ENCODE measurements at places on chromosomes 7 and 10.

- DNase-seq, result no peak
Measured at GRCh38 chr10:99685597-99685967, 26.3 kb downstream of the ENTPD7 start.

DNA sequence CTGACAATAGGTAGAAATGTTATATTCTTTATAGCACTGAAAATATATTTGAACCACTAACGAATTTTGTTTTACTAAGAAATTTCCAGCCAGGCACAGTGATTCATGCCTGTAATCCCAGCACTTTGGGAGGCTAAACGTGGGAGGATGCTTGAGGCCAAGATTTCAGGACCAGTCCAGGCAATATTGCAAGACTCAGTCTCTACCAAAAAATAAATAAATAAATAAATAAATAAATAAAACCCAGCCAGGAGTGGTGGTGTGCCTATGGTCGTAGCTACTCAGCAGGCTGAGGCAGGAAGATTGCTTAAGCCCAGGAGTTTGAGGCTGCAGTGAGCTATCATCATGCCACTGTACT lies 39.8 kb downstream of the PIP4K2A start:
- DNase-seq, result no peak

DNA sequence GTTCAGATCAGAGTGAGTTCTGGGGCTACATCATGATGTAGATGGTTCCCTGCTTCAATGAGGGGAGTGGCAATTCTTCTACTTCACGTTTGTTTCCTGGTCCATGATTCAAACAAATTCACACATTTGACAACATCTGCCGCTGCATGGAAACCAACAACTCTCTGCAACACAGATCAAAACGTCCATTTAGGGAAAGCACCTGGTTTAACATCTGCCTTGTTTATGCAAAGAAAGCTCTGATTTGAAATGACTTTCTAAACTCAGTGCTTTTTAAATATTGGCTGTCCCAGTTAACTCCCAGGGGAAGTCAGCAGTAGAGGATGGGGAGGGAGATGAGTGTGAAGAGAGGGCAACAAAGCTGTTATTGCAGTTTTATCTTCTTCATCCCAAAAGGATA lies 93.8 kb downstream of the GAD2 start:
- no peak for DNase-seq

- DNase-seq, result no peak
Measured at GRCh38 chr7:23369695-23370404, 70.7 kb downstream of the MALSU1 start.

GRCh38 chr10:95755511-95756004 lies 405 bp upstream of the ENTPD1 start:
- no peak for DNase-seq

DNA sequence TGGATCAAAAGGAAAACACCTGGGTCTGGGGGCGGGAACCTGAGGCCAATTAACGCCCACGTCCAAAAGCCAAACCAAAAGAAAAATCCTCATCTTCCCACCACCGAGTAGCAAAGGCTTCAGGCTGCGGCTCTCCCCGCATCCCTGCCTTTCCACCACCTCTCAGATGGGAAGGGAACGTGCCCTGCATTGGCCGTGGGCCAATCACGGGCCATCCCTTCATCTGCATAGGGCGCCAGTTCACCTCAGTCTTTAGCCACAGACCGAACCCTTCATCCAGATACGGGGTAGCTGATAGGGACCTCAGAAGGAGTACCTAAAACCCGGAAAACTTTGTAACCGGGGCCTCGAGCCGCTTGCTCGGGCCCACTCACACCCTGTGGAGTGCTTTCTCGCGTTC lies 626 bp downstream of the PRPF18 start:
- DNase-seq, result no peak

DNA sequence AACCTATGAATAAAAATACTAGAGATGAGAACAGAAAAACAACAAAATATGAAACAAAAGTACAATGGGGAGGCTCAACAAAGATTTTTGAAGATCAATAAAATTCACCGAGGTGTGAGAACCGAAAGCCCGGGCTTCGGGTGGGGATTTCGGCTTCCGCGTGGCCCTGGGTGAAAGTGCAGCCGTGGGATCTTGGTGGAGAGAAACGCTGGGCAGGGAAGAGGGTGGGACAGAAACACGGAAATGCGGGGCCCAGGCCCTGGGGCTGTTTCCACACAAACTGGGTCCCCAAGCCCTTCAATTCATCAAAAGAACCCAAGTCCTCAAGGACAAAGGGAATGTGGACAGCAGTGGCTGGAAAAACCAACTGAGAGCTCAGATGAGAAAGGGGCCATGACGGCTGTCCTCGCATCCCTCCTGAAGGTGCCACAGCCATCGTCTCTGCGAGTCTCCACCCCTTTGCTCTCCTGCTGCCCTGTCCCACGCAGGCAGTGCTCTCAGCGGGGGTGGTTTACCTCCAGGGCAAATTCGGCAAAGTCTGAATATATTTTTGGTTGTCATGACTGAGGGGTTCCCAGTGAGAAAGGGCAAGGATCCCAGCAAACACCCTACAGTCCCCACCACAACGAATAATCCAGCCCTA lies 19.7 kb downstream of the FOXL3 start:
- DNase-seq, result no peak

DNA sequence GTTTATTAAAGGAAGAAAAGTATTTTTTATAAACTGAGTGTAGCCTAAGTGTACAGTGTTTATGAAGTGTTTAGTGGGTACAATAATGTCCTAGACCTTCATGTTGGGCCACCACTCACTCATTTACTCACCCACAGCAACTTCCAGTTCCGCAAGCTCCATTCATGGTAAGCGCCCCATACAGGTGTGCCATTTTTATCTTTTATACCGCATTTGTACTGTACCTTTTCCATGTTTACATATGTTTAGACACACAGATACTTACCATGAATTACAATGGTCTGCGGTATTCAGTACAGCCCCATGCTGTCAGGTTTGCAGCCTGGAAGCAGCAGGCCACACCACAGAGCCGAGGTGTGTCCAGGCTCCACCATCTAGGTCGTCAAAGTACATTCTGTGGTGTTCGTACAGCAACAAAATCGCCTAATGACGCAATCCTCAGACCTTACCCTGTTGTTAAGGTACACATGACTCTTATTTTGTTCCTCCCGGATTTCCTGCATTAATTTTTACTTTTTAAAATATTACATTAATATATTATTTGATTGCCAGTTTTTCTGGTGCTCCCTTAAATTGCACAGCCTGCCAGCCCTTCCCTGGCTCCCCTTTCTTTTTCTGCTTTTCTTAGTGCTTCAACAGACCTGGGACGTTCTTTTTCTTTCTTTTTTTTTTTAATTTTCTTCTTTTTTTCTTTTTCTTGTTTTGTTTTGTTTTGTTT lies 881 bp upstream of the SSBP1 start:
- no peak for DNase-seq

DNA sequence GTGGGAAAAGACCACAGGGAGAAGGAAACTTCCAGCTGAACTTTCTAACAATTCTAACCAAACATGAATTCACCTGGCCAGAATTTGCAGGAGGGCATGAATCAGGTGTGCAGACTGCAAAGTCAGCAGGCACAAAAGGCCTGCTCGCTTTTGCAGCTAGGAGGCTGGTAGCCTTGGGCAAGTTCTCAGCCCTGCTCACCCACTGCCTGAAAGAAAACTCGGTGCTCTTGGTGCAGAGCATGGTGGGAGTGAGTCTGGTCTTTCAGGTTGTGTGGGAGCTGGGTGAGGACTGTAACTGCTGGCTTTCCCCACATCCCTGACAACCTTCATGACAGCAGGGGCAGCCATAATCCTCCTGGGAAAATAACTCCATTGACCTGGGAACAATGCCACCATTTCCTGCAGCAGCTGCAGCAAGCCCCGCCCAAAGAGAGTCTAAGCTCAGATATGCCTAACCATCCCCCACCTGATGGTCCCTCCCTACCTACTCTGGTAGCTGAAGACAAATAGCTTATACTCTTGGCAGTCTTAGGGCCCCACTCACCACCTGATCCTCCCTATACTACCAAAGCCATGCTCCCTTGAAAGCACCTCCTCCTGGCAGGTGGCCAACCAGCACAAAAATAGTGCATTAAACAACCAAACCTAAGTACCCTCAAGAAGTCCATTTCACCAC lies 31.6 kb downstream of the ZNF117 start:
- DNase-seq, result no peak

- DNase-seq, result no peak
Measured at GRCh38 chr7:90618876-90619275, 22.8 kb downstream of the CDK14 start.

GRCh38 chr7:47474211-47474936 lies 107.5 kb downstream of the TNS3 start:
- DNase-seq, result no peak

DNA sequence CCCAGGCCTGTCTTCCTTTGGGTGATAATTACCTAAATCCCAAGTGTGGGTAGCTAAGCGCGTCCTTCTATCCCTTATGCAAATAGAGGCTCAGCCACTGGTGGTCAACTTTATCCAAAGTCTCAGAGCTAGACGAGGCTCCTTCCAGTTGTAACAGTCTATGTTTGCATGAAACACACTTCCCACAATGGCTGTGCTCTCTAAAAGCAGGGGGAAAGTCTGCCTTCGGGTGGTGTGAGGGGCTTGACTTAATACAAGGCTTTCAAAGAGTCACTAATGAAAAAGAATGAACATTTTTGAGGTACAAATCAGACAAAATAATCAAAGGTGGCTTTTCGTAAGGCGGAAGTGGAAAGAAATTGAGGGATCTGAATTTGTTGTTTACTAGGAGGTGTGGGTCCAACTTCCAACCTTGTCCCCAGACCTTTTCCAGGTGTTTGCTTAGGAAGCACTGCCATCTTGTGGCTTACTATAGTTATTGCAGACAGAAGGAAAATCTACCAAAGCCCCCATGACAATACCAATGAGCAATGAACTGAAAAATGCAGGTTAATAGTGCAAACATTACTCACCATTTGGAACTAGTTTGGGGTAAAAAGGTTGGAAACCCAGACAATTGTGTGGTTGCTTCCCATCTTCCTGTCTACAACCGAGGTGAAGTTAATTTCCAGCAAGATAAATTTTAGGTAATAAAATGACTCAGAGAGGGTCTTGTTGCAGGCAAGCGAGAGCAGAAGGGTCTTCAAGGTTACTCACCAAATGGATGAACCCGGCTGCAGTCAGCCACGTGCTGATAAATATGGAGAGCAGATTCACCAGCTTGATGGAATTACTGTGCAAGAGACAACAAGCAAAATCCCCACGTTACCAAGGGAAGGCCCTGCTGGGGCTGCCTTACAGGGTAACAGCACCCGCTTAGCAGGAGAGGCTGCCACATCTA lies 525.7 kb downstream of the KCNMA1 start:
- DNase-seq, result no peak

GRCh38 chr10:49362596-49363260 lies 33.2 kb downstream of the DRGX start:
- no peak for DNase-seq

GRCh38 chr10:127063762-127064161 lies 132.6 kb downstream of the INSYN2A start:
- no peak for DNase-seq

DNA sequence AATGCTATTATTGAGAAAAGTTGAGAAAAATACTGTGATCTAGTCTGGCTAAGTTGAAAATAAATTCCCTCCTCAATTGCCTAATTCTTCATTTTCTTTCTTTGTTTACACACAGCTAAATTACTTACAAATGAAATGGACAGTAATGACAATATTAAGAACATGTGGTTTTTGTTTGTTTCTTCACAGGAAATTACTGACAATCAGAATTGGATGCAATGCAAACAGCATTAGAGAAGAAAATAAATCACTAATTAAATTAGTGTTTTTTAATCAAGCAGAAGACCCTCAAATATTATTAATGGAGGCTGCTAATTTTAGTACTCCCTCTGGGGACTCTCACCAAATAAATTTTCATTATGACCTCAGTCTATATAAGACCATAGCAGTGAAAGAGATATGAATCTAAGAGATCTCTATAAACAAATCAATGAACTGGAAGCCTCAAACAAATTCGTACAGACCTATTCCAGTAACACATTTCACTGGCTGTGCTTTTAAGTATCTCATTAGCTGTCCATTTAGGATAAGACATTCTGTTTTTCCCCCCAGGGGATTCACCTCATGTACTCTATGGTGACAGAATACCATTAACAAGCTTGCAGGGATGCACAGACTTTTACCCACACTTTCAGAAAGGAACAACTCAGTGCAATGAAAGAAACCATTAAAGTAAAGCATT lies 202.0 kb upstream of the DGKB start:
- DNase-seq, result no peak

GRCh38 chr10:5568984-5569383 lies 44.2 kb downstream of the CALML3 start:
- no peak for DNase-seq

DNA sequence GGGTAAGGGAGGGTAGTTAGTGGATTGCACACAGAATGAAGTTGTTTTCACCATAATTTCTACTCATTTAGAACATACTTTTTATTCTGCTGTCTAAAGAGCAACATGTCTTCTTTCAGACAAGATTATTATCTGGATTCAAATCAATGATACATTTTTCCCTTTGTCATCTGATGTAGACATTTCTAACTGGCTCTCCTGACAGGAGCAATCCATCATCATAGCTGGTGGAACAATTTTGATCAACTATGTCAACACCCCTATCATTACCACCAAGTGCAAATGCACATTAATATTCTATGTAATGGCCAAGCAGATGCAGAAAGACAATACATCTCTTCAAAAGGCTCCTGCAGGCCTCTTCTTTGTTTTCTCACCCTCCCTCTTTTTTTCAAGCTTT lies 672.9 kb upstream of the LRRTM3 start:
- no peak for DNase-seq

GRCh38 chr10:79286318-79286951 lies 60.8 kb upstream of the PPIF start:
- peak; percentile 64 for DNase-seq

GRCh38 chr7:54831644-54832095 lies 72.7 kb upstream of the SEC61G start:
- no peak for DNase-seq

- no peak for DNase-seq
Measured at GRCh38 chr7:91632234-91632940, 248.1 kb downstream of the MTERF1 start.

DNA sequence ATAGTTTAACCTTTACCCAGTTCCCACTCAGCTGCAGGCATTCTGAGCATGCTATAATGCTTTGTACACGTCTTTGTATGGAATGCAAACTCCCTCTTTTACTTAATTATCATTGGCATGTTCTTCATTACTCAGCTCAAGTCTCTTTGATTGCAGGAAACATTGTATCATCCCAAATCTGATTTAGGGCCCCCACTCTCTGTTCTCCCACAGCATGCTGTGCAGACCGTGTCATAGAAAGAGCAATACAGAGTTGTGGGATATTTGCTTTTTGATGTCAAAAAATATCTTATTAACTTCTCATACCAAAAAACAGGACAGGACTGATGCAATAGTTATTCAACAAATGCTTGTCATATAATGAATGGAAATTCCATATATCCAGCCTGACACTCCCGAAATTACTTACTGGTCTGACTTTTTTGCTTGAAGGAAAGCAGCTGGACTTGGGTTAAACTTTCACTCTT lies 1081.5 kb upstream of the C7orf33 start:
- no peak for DNase-seq

GRCh38 chr10:12308736-12309375 lies 40.5 kb upstream of the CAMK1D start:
- DNase-seq, result no peak
